ENCODE measurements at places on chromosomes 5 and 9.

GRCh38 chr5:150778517-150779396 lies at the start of gene SMIM3:
Gene SMIM3, plus strand, starts transcription at chr5:150778757. Its CDS starts 16,684 bp downstream, at chr5:150795441.
- peak; percentile 76 for DNase-seq

- no peak for DNase-seq
Measured at GRCh38 chr9:17171309-17172094, 36.7 kb downstream of the CNTLN start.

DNA sequence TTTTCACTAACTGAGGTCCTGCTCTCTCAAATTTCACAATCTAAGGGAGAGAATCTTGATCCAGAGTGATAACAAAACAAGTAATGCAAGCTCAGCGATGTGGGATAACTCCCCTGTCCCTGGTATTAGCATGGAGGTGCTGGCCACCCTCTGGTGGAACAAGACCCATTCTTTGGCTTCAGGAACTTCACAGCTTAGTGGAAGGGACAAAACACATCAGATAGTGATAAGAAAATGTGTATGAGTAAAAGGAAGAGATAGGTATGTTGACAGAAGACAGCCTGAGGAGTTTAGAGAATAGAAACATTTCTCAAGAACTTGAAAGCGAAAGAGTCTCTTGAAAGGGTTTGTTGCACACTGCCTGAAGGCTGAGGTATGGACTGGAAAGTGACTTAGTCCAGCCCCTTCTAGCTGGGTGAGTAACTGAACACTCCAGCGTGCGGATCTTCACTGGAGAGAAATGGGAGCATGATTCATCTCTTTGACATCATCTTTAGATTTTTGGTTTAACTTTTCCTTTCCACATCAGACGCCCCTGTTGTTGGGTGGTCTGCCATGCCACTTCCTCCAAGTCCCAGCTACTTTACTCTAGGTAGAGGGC lies 25.4 kb upstream of the ZSWIM6 start:
- DNase-seq: peak; percentile 86

DNA sequence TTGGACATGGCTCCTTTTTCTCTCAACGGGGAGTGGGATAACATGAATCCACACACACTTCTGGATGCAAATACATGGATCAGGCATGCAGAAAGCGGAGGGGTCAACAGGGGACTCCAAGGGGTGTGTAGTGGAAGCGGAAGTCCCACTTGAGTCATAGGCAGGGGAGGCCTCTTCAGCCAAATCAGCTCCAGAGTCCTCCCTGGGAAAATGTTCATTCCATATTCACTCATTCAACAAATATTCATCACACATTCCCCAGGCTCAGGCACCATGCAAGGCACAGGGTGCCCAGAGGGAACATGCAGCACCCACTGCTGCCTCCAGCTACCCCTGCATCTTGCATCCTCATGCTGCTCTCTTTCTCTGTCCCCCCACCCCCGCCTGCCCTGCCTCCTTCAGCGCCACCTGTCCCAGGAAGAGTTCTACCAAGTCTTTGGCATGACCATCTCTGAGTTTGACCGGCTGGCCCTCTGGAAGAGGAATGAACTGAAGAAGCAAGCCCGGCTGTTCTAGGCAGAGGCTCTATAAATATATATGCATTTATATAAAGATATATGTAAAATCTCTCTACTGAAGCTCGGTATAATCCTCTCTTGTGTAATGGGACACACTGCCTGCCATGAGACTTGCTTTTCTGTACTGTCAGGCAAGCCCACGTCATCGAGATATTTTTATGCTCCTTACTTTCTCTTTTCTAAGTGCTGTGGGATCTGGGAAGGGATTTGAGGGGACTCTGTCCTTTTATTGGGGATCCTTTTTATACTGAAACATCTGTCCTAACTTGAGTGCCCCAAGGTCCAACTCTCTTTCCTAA lies 13.6 kb upstream of the AFAP1L1 start:
- DNase-seq: peak; percentile 94

- DNase-seq: no peak
Measured at GRCh38 chr9:130382636-130383349, 62.0 kb upstream of the ASS1 start.

DNA sequence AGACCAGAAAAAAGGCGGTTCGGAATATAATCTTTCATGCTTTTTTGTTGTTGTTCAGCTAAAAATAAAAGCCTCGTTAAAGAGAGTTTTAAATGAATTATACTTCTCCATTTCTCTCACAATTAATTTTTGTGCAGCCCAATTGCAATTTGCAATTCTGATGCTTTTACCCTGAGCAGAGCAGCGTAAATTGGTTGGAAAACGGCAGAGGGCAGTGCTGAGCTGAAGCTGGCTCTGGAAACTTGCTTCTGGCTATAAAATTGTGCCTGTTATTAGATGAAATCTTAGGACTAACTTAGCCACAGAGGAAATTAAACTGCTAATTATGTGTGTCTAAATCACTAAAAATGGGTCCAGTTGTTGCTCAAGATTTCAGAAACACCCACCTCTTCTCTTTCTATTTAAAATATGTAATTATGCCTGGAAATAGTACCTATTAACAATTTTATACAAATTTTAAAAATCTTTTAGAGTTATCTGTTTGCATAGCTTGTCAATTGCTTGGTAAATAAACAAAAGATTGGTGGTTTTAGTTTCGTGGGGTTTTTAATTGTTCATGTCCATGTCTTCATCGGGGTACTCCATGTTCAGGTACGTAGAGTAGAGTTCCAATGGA lies 441.8 kb upstream of the TLE4 start:
- DNase-seq: peak; percentile 54

DNA sequence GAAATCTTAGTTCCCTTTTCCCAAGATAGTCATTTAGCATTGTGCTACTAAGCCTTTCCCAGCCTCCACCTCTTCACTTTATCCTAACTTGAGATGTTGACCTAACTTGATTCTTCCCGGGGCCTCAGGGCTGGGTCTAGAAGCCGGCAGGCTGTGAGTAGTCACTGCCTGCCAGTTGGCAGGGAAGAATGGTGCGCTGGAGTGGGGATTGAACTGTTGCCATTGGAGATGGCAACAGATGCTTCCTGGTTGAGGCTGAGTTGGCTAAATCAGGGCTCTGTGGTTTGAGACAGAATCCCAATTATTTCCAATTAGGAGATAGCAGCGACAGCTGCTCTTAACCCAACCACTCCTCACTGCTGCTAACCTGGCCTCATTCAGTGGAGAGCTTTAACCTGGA lies 343.1 kb downstream of the BRINP1 start:
- DNase-seq: no peak

- DNase-seq: no peak
Measured at GRCh38 chr5:73663161-73663859, 37.3 kb downstream of the ARHGEF28 start.

DNA sequence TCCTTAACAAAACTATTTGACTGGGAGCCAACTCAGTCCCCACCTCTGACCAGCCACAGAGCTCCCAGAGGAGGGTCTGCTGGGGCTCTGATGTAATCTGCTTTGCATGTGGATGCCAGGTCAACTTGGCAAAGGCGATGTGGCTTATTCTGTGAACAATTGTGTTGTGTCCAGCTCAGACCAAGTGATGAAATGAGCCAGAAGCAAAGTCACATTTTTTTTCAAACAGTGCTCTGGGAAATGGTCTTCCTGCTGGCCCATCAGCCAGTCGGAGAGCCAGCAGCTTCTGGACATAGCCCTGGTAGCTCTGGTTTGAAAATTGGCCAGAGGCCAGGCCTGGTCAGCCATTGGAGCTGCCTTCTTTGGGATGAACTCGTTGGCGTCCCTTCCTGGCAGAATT lies 86.5 kb downstream of the ANGPTL2 start:
- DNase-seq: peak; percentile 23

DNA sequence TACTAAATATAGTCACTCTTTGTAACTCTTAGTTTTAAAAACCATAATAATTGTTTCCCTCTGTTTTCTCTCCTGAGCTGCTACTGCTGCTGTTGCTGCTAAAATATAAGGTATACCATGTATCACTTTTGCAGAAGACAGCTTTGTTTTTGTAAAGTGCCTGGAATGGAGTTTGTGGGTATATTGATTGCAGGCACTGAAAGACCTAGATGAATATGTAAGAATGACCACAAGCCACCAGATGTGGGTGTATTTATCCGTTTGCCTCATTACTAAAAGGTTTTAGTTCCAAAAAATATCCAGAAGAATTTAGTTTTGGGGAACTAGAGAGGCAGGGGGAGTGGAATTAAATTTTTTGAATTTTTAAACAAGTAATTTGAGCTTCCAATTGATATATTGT lies 151.1 kb upstream of the CDKN2B start:
- no peak for DNase-seq

DNA sequence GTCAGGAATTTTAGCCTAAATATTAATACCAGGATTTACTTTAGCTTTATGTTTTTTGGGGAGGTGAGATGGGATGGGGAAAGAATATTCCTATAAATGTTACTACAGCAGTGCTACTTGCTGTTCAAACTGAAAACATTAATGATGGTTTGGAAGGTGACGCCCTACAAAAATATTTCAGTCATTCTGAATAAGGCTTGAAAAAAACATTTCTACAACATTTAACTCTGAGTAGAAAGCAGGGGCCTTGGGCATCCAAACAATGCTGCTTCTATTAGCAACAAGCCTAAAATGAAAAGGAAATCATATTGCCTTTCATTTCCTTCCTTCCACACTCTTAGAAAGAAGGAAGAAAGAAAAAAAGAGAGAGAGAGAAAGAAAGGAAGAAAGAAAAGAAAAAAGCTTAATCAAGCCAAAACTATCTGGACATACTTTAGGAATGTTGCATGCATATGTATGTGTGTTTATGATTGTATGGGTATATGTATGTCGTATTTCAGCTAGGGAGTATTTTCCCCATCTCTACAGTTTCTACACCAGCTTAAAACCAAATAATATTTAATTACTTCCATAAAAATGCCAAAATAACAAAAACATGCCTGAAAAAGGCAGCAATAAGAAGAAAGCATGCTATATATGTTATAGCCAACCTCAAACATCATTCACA lies 16.3 kb upstream of the DAB2 start:
- peak; percentile 64 for DNase-seq

GRCh38 chr9:34992376-34992951 lies 2.9 kb downstream of the DNAJB5 start:
- DNase-seq: peak; percentile 92

DNA sequence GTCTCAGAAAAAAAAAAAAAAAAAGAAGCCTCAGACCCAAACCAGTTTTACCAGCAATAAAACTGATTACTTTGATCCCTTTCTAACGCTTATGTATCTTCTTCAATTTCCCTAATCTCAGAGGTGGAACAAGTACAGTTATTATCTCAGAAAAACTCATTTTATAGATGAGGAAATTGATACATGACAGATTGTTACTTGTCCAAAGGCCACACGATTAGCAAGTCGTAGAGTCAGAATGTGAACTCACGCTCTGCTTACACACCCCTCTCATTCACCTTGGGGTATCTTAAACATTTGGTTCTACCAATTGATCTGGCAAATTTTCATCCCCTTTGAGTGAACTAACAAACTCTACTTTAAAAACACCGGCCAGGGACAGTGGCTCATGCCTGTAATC lies 110.2 kb downstream of the SUSD1 start:
- DNase-seq: no peak

GRCh38 chr9:105313238-105313637 lies 68.8 kb downstream of the SLC44A1 start:
- no peak for DNase-seq

GRCh38 chr9:19184144-19184917 lies 46.2 kb upstream of the DENND4C start:
- DNase-seq: peak; percentile 91

- DNase-seq: peak; percentile 57
Measured at GRCh38 chr5:66757219-66757833, 161.1 kb downstream of the MAST4 start.

GRCh38 chr5:60487476-60487875 lies 212.5 kb downstream of the DEPDC1B start:
- DNase-seq: peak; percentile 31

- DNase-seq: no peak
Measured at GRCh38 chr5:107456281-107456715, 214.4 kb downstream of the EFNA5 start.

- DNase-seq: no peak
Measured at GRCh38 chr9:135048046-135048757, 39.3 kb upstream of the OLFM1 start.

- peak; percentile 27 for DNase-seq
Measured at GRCh38 chr5:32390819-32391591, 53.5 kb downstream of the ZFR start.

GRCh38 chr9:137077758-137078693 lies 709 bp downstream of the UAP1L1 start:
- DNase-seq: no peak

- DNase-seq: peak; percentile 34
Measured at GRCh38 chr5:177189416-177189815, 55.8 kb downstream of the NSD1 start.

- no peak for DNase-seq
Measured at GRCh38 chr5:115202952-115203351, 33.2 kb upstream of the TRIM36 start.

DNA sequence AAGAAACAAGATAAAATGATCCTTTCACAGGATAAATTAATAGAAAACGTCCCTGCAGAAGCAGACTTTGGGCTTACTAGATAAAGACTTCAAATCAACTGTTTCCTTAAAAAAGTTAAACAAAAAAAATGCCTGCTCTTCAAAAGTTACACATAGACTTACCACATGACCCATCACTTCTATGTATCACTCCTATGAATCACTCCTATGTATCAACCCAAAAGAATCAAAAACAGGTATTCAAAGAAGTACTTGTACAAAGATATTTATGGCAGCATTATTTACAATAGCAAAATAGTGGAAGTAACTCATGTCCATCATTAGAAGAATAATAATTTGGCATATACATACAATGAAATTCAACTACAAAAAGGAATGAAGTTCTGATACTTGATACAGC lies 56.3 kb upstream of the PRDM9 start:
- no peak for DNase-seq

GRCh38 chr9:19050637-19051591 lies 1.7 kb downstream of the RRAGA start:
- no peak for DNase-seq

DNA sequence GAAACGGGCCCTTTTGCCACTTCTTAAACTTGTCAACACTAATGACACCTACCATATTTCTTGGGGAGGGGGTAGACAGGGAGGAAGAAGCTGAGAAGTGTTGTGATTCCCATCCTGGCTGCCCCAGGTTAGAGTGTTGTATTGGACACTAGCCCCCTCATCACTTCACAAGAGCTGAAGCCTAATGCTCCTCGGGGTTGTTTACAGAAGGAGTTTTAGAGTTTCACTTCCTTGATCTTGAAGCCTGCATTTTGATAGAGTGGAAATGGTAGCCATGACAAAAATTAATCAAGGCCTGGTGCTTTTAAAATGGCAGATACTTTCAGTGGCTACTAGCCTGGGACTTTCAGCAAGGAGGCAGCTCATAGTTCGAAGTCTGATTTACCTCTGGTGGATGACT lies 11.0 kb upstream of the FAM120AOS start:
- DNase-seq: no peak

All from fibroblast of skin of back (primary cell).